ENCODE measurements at places on chromosomes 12 and 14. TPM values are rescaled to one million over a fixed set of nuclear protein-coding genes. Genes with fewer than 3 reads are reported as not detected.

Gene ART4
- 0.55 TPM for total RNA-seq

Gene IQSEC3
- total RNA-seq, result 0.33 TPM

Gene TAS2R20
- total RNA-seq, result 2.6 TPM

Gene APAF1
- total RNA-seq, result 11.6 TPM

Gene STK38L
- total RNA-seq, result 84.2 TPM
